Stimulated activated CD4-positive, alpha-beta T cell treated with anti-CD3 and anti-CD28 coated beads, TNF-alpha, amount 100 ng/mL, for 48 hours (primary cell): ENCODE measurements at places on chromosomes 12 and 14.

- DNase-seq: no peak
These were observed 68.5 kb downstream of the RASSF3 start for GRCh38 chr12:64678835-64679234.

- DNase-seq: no peak
These were observed 183.8 kb downstream of the TTC7B start for GRCh38 chr14:90632451-90632850.

DNA sequence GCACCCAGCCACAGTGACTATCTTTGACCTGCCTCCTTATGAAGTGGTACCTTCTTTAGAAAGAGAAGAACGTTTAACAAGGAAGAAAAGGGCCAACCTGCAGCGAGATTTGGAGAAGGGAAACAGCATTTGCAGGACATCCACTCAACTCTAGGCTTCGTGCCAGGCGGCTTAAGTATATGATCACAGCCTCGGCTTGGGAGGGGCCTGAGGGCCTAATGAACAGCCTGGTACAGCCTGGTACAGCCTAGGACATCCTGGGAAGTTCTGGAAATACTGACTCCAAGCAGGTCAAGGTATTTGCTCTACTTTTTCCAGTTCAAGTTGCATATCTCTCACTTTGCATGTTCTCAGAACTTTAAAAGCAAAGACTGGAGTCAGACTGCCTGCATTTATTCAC lies 16.1 kb downstream of the HCAR2 start:
- DNase-seq: no peak

DNA sequence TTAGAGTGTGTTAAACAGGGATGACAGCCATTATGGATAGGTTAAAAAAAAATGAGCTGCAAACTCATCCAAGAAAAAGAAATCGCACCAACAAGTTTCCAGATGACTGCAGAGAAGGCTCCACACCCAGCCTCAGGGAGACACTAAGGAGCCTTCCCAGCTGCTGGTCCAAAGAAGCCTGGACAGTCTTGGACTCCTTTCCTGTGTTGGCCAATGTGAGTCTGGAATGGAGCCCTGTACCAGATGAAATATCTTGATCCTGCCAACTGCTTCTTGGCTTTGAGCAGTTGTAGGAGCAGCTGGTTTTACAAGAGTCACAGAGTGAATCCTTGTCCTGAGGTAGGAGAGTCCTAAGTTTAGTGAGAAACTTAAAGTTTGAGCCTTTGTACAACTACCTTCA lies 44.5 kb downstream of the SLC38A1 start:
- no peak for DNase-seq

- no peak for DNase-seq
These were observed 619.3 kb downstream of the SNAPC1 start for GRCh38 chr14:62381311-62382070.

- DNase-seq: no peak
These were observed 5.4 kb upstream of the MGAT4C start for GRCh38 chr12:86261578-86261977.

DNA sequence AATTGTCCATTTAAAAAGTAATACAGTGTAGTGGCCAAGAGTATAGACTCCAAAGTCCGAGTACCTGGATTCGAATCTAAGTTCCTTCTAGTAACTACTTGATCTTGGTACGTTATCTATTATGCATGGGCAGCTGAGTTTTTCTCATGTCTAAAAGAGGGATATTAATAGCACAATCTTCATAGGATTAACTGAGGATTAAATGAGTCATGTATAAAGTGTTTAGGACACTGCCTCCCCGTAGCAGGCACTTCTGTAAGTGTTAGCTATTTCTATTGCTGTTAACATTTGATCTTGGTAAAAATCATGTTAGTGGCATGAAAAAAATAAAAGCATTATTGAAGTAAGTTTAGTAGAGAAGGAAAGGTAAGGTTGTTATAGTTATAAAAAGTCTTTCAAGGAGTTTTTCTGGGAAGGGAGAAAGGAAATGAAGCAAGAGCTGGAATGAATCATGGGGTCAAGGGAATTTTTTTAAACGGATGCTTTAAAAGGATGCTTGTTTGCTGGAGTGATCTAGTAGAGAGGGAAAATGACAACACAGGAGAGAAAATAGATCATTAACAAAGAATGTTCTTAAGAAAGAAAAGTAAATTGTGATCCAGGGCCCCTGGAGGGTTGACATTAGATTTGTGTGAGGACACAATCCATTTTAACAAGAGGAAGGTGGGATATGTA lies 502.2 kb upstream of the USP15 start:
- DNase-seq: no peak

- DNase-seq: no peak
These were observed 22.7 kb upstream of the ZFP36L1 start for GRCh38 chr14:68815298-68816182.
